ENCODE measurements at places on chromosomes 3 and 15. TPM values are rescaled to one million over a fixed set of nuclear protein-coding genes. Genes with fewer than 3 reads are reported as not detected.

- DNase-seq = peak; percentile 75
Observed at GRCh38 chr15:69573815-69574475, 121.3 kb downstream of the RPLP1 start.

GRCh38 chr3:58742239-58742638 lies 75.7 kb upstream of the FAM3D start:
- DNase-seq = no peak

DNA sequence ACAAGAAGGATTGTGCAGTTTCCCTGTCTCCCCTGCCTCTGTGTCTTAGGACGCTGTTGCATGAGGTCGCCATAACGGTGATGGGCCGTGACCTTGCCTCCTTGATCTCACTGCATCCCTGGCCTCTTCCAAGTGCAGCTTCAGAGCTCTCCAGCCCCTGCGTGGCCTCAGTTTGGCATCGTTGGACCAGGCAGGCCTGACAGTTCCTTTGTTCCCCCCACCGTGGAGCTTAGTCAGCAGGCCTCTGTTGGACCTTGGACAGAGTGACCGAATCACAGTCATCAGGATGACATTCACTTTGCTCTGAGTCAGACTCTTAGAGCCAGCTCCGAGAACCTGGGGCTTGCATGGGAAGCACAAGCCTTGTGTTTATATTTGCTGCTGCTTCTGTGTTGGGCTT lies 139.4 kb downstream of the OPA1 start:
- DNase-seq = peak; percentile 90

DNA sequence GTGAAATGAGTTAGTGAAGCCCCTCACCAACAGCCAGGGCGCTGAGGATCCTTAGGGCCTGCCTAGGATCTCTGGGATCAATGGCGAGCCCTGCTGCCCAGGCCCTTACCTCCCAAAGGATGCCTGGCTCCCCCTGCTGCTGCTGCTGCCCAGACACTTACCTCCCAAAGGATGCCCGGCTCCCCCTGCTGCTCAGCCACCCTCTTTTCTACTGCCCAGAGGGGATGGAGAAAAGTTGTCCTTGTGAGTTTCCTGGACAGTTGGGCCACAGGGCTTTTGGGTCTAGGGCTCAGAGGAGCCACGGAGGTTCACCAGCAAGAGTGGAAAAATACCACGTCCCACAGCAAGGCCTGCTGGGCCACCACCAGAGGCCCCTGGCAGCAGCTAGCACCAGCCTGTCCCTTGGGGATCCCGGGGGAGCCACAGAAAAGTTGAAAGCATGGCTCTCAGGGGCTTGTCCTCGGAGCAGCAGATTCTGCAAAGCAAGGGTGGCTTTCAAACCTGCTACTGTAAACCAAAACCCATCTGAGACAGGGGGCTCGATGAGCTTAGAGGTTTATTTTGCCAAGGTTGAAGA lies 59.4 kb downstream of the SLC6A6 start:
- DNase-seq = peak; percentile 52

GRCh38 chr15:66921319-66921915 lies 144.0 kb upstream of the SMAD3 start:
- no peak for DNase-seq

DNA sequence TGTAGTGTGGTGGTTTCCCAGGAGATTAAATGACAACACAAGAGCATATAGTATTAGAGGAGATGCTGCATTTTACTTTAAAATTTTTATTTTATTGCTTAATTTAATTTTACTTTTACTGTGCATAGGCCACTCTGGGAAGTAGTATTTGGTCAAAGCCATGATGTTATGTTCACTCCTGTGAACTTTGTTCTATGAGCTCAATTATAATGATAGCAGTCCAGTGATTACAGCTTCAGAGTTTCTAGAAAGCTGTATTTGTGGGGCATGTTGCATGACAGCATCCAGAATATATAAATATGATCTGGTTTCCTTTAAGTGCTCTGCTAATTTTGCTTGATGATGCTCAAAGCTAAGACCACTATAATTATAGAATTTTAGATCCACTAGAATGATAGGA lies 338.6 kb downstream of the NSUN3 start:
- no peak for DNase-seq

GRCh38 chr3:197369545-197369944 lies 71.1 kb upstream of the DLG1 start:
- no peak for DNase-seq

DNA sequence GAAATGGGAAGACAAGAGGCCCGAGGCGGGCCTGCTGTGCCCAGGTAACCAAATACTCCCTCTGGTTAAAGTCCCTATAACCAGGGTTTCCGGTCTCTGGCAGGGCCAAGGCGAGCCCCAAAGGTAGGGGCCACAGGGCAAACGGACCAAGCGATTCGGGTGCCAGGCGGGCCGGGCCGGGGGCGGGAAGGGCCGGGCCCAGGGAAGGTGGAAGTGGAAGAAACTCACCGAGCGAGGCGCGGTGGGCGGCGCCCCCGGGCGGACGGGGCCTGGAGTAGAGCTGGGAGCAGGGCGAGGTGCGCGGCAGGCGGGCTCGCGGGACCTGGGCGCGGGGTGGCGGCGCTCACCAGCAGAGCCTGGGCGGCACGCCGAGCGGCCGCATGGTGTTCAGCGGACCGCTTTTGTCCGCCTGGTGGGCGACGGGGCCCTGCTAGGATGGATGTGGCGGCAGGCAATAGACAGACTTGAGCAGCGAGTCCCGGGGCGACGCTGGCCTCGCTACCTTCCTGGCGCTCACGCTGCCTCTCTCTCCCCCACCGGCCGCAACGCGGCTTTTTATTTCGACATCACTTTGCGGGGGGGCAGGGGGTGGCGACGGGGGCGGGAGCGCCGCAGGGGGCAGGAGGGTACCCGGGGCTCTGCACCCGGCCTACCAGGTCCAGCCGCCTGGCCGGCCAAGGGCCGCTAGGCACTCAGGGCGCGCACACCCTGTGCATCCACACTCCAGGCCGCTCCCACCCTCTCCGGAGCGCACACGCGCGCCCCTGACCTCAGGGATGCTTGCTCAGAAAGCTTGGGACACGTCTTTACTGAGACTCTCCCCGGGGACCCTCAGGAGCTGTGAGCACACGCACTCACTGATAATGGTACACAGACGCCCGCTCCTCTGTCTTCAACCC lies at the start of gene GATA2:
GATA2 (minus strand) TSS at position 531 of the 899 bp plus-strand sequence. CDS start 6,170 bp downstream, outside the sequence.
- DNase-seq = no peak

- no peak for DNase-seq
Observed at GRCh38 chr3:151675858-151676615, 57.7 kb upstream of the AADACL2 start.

DNA sequence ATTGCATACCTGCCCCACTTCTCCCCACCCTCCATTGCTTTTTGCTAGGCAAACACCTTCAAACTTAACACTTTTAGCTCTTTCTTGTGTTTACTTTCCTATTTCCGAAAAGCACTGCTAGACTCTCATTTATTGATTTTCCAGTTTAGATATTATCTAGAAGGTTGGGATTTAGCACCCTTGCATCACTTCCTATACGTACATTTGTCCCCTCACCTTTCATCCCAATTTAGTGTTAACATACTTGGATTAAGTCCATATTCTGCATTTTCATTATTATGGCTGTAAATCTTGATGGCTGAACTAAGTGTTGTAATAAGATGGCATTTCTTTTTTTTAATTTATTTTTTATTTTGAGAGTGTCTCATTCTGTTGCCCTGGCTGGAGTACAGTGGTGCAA lies 39.5 kb downstream of the GOLGA6L10 start:
- DNase-seq = no peak

GRCh38 chr3:114384558-114384903 lies 90.7 kb downstream of the TIGIT start:
- no peak for DNase-seq

GRCh38 chr15:69976366-69976994 lies 121.2 kb downstream of the TLE3 start:
- peak; percentile 10 for DNase-seq

DNA sequence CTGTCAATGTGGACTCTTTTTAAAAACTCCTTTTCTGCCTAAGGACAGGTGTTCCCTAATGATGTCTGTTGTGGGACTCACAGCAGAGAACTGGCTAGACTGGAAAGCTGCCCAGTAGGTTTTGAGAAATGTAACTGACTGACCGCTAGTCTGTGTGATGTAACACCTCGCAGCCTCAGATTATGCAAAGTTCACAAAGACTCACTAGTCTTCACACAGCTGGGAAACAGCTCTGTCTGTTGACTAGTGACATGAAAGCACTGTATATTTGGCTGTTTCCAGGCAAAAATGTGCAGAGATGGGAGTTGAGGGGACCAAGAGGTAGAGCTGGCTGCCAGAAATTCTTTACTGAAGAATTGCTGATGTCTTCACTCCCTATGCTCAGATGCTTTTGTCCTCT lies 10.3 kb downstream of the PDZRN3 start:
- peak; percentile 92 for DNase-seq

- no peak for DNase-seq
Observed at GRCh38 chr15:55319537-55320237, 665 bp downstream of the PIGB start.

- DNase-seq = no peak
Observed at GRCh38 chr15:55037071-55037470, 159.7 kb downstream of the RSL24D1 start.

DNA sequence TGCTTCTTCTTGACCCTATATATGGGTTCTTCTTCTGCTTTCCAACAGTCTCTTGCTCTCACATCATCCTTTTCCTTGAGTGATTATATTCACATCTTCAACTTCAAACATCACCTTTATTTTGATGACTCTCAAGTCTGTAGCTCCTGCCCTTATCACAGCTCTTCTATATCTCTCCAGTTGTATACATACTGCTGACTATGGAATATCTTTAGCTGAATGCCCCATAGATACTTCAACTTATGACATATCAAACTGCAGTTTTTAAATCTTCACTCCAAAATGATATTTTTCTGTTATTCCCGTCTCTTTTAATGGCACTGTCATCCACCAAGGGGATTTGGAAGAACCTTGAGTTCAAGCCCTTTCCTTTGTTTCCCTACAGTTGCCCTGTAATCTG lies 139.1 kb downstream of the ZBTB20 start:
- DNase-seq = no peak

GRCh38 chr15:29040370-29040751 lies 154.6 kb downstream of the APBA2 start:
- peak; percentile 91 for DNase-seq

GRCh38 chr3:87041191-87041590 lies 50.2 kb upstream of the VGLL3 start:
- no peak for DNase-seq

- DNase-seq = no peak
Observed at GRCh38 chr15:37103163-37103435, 2.8 kb upstream of the MEIS2 start.

DNA sequence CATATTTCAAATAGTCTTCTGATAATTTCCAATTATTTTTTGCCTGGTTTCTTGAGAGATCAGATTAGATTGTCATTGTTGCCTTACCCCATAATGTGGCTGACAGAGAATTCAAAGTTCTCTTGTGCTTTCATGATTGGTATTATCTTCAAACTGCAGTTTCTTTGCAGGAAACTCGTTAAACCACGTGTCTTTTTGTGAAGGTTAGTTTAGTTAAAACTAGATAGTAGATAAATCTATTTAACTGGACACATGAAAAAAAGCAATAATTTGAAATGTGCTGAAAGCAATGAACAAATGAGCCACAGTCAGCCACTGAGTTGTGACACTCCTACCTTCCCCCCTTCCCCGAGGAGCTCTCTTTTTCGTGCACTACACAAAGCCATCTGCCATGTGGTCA lies 327.5 kb upstream of the UMPS start:
- no peak for DNase-seq

DNA sequence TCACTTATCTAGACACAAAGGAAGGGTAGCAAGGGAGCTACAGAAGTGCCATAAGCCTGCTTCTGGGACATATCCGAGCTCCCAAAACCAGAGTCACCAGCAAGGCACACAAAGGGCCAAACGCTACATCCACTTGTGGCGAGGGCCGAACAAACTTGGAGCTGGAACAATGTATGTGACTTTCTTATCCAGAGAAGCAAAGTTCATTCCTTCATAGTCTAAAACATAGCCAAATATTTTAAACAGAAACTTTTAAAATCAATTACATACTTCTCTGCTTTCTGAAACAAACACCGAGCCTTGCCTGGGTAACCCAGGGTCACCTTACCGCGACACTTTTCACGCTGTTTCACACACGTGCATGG lies 15.9 kb downstream of the ZXDC start:
- DNase-seq = no peak

DNA sequence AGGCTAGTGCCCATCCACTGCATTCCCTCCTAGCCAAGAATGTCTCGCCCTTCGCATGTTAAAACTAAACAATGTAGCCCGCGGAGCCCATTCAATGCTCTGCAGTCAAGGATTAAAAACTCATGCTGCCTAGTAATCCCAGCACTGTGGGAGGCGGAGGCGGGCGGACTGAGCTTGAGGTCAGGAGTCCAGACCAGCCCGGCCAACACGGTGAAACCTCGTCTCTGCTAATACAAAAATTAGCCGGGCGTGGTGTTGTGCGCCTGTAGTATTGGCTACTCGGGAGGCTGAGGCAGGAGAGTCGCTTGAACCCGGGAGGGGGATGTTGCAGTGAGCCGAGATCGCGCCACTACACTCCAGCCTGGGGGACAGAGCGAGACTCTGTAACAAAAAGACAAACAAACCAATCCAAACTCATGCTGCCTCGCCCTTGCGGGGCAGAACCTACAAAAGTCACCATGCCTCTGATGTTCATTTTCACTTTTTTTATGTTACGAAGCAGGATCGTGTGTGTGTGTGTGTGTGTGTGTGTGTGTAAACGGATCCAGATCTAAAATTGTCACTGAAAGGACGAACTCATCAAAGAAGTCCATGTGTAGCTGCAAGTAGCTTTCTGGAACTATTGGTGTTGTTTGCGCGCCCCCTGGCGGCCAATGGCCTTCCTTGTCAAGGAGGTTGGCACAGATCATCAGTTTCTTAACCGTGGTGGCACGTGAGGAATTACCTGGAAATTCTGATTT lies 54.8 kb upstream of the SPESP1 start:
- DNase-seq = peak; percentile 75

DNA sequence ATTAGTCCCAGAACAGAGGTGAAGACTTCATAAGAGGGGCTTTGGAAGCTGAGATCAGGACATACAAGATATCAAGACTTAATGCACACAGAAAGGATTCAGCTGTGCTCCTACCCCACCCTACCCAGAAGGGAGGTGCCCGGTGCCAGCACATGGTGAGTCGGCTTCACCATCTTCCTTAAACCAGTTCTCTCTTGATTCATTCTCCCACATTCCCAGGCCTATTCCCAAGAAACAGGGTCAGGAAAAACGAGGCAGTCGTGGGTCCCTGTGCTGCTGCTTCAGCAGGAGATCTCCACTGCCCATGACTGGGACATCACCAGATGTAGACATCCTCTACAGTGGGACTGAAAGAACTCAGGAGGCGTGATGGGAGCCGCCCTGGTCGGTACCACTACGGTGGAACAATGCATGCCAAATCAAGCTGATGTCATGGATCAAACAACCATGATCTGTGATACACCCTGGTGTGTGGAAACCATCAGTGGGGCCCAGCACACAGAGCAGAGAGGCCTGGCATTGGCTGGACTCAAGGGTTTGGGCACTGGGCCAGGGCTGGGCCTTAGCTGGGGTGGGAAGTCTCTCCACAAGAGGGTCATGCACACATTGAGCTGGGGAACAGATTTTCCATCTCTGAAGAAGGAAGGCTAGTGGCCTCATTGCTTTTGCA lies 41.9 kb downstream of the CCDC12 start:
- no peak for DNase-seq

CACNA2D3 gene
- total RNA-seq = 0.34 TPM

EFHB gene
- 0.94 TPM for total RNA-seq

CYP1A2 gene
- not detected for total RNA-seq

SV2B gene
- total RNA-seq = not detected

PAQR5 gene
- 0.87 TPM for total RNA-seq

CCDC50 gene
- total RNA-seq = 89.9 TPM

DLEC1 gene
- 0.19 TPM for total RNA-seq

COL6A6 gene
- 0.09 TPM for total RNA-seq

SLC22A14 gene
- total RNA-seq = 0.45 TPM

PLCH1 gene
- 0.65 TPM for total RNA-seq

TRH gene
- total RNA-seq = not detected

ZNF80 gene
- not detected for total RNA-seq

C3orf62 gene
- total RNA-seq = 4.8 TPM

TPRG1 gene
- total RNA-seq = 1.1 TPM
